GM04504 (cell line): ENCODE measurements at places on chromosomes 11 and 22.

DNA sequence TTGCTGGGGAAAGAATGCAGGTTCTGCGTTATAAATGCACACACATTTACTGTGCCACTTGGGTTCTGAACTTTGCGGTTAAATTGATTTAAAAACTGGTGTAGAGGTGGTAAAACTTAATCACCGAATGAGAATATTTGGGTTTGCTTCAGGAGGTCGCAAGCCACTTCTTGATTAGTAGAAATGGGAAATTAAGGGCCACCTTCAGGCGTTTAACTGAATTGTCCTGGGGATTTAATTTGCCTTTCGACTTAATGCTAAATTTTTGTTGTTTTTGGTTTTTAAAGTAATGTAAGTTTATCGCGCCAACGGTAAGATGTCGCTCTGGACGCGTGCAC lies 459 bp upstream of the NCR3LG1 start:
- no peak for DNase-seq

DNA sequence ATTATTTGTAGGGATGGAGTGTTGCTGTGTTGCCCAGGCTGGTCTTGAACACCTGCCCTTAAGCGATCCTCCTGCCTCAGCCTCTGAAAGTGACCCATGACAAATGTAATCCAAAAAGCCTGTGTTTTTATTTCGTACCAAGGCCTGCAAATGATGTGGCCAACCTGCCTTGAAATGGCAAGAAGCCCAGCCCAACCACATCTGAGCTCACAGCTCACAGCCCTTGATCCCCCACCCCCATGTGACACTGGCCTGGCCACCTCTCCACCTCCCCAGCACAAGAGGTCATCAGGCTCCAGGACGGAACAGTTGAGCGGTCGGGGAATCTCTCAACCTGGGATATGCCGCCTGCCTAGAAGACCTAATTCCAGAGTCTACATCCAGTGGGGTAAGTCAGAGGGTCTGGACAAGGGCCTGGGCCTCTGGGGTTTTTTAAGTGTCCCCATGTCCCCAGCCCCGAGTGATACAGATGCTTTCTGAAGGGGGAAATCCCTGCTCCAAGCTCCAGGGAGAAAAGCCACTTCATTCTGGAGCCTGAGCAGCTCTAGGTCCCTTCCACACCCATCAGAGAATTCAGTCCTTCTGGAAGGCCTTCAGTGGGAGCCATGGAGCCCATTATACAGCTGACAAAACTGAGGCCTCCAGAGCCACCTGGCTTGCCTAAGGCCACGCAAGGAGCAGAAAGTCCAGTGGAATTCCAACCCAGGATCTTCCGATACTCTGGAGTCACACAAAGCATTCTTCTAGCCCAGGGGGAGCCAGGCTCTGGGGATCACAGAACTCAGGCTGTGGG lies 70.7 kb downstream of the MN1 start:
- no peak for DNase-seq

GRCh38 chr22:37905534-37906363 lies at the start of gene MICALL1:
MICALL1 (plus strand) TSS chr22:37906297; CDS start chr22:37906423, 126 bp downstream.
- peak; percentile 66 for DNase-seq

DNA sequence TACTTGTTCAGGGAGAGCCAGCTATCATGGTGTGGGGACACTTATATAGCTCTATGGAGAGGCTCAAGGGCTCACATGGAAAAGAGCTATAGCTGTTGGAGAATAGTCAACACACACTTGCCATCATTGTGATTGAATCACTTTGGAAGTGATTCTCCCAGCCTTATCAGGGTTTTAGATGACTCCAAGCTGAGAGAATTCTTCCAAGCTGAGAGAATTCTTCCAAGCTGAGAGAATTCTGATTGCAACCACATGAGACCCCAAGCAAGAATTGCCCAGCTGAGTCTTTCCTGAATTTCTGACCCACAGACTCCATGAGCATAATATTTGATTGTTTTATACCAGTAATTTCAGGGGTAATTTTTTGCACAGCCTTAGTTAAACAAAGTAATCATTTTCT lies 1318.3 kb upstream of the RAG2 start:
- DNase-seq = no peak

GRCh38 chr11:4459500-4459899 lies 10.4 kb downstream of the OR52K2 start:
- no peak for DNase-seq

GRCh38 chr11:97157221-97157740 lies 767.5 kb downstream of the JRKL start:
- no peak for DNase-seq

- DNase-seq = no peak
Observed at GRCh38 chr22:23859201-23859600, 1.5 kb downstream of the SLC2A11 start.

GRCh38 chr11:22800482-22800881 lies 29.1 kb downstream of the SVIP start:
- DNase-seq = no peak

DNA sequence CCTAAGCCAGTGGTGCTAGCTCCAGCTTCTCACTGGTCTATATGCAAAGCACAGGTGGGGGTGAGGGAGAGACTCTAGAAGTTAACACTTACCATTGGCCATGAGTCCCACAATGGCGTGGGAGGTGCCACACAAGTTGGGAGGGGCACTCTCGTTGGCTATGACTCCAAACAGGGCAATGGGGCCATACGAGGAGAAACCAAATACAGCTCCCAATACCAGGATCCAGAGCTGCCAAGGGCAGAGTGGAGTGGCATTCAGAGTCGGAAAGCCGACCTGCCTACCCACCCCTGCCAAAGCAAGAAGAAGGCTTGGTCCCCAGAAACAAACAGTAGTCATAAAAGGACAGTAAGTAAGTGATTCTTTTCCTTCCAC lies 5.6 kb downstream of the SLC37A4 start:
- DNase-seq = no peak

GRCh38 chr11:1884303-1884700 lies 7.4 kb downstream of the PRR33 start:
- DNase-seq = no peak

DNA sequence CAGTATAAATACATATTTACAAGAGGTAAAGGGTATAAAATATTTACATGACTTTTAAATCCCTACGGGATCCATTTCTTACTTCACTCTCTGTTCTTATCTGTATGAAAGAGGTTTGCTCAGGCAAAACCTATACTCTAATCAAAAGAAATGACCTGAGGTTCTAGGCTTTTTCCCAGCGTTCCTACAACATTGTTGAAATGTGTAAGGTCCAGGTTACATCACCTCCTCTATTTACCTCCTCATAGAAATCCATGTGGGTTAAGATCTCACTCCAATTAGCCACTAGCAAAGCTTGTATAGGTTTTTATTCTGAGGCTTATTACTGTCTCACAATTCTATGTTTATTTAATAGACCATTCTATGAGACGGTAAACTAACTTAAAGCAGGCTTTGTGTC lies 12.0 kb upstream of the OR51L1 start:
- DNase-seq = no peak

DNA sequence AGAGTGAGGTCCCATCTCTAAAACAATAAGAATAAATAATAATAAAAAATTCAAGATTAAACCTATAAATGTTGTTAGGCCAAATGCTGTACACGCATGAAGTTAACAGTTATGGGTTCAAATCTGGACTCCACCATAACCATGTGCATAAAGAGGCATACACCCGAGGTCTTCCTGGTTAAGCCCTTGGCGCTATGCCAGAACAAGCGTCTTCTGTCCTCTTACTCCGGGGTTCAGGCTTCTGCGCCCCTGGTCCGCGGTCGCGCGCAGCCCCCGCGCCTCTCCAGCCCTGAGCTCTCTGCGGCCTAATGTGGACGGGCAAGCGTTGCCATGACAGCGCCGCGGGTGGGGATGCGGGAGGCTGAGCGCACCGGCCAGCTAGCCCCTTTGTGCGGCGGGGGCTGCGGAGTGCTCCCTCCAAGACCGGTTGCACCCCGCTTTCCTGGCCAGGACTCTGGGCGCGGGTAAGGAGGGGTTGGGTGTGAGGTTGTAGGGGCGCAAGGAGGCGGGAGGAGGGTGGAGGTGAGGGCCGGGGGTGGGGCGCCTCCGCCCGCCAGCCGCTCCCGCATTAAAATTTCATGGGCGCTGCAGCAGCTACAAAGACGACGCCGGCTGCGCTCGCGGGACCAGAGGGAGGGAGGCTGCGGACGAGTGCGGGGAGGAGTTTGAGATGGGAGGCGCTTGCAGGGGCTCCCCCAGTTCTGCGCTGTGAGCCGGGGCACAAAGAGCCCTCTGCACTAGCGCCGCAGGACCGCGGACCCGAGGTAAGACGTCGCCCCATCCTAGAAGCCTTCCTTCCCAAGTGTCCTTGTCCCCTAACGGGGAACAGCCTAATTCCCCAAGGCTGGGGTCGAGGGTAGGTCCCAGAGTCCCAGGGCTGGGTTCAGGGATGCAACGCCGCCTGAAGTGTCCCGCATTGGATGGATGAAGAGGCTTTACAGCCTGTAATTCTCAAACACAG lies at the start of gene MIAT:
Gene MIAT (plus strand): TSS at position 698 of the 961 bp plus-strand sequence.
- DNase-seq = no peak

DNA sequence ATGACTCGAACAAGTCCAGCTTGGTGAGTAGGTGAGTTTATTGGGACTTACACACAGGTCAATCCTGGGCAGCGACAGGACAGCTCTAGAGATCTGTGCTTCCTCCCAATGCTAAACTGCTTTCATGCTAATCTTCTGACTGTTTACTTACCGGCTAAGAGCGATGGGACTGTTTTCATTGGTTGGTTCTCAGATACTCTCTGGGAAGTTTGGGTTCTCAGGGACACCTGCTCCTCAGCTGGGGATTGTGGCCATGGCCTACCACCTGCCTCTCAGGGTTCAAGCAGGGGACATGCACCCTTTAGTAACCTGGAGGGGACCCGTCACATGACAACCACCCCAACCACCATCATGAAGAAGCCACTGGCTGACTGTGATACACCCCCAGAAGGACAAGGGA lies 13.1 kb downstream of the APOL2 start:
- no peak for DNase-seq

GRCh38 chr11:13924801-13925327 lies 37.7 kb upstream of the SPON1 start:
- DNase-seq = no peak

DNA sequence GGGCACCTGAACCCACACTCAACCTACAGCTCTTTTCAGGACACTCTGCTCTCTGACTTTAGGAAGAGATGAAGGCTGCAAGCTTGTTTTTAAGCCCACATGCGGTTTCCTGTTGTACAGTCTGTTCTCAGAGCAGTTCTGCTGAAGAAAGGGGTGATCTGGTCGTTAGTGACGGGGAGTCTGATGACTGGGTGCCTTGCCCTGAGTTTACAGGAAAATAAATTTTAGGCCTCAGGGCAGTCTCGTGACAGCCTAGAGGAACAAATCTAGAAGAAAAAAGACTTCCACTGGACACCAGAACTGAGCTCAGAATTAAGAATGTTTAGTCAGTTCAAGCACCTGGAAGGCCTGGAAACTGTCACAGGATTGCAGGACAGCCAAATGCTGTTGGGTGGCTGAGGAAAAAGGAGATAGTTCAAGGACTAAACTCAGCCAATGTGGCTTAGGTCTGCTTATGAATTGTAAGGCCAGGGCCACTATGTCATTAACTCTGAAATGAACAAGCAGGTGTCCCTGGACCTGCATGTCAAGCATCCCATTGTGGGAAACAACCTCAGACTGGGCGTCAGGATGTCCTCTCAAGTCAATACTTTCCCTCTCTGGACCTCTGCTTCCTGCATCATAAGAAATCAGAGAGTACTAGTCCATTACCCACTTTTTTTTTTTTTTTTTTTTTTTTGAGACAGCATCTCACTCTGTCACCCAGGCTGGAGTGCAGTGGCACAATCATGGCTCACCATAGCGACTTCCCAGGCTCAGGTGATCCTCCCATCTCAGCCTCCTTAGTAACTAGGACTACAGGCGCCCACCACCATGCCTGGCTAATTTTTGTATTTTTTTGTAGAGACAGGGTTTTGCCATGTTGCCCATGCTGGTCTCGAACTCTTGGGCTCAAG lies 5.7 kb downstream of the PIK3IP1 start:
- DNase-seq = no peak

DNA sequence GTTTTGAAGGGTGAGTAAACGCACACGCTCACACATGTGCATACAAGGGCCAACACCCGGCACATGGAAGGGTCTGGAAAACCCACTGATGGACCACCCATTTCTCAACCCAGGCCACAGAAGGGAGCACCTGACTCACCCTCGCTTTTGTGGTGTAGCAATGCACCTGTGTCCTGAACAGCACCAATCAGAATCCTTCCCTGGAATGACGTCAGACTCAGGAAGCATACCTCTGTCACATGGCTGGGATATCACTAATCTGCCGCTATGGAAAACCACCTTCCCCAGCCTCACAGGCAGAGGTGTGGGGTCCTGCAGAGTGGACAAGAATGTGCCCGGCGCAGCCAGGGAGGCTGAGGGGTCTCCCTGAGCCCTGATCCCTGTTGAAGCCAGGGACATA lies 9.0 kb upstream of the OSM start:
- no peak for DNase-seq

- no peak for DNase-seq
Observed at GRCh38 chr22:26848244-26848920, 191.0 kb downstream of the MIAT start.

GRCh38 chr11:102864724-102865123 lies 10.1 kb downstream of the MMP12 start:
- DNase-seq = no peak

GRCh38 chr11:46778416-46778815 lies 59.4 kb downstream of the F2 start:
- no peak for DNase-seq

GRCh38 chr11:19428206-19429002 lies 187.7 kb upstream of the E2F8 start:
- DNase-seq = no peak

DNA sequence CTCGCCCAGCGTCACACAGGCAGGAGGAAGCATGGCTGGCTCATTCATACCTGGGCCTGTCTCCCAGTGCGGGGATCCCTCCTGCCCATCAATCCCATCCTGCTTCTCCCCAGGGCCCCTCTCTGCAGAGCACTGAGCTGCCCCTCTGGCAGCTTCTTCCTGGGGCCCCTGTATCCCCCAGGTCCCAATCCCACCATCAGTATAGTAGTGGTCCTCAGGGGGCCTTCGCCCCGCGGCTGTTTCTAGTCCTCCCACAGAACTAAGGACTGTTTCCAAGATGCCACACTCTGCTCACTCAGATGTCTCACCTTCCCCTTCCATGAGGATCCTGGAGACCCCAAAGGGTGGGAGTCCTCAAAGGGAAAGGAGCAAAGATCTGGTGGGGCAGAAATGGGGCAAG lies 97.6 kb downstream of the PDE2A start:
- no peak for DNase-seq
